Ureter (tissue), 1 donor: ENCODE measurements at places on chromosomes 12 and 14.

DNA sequence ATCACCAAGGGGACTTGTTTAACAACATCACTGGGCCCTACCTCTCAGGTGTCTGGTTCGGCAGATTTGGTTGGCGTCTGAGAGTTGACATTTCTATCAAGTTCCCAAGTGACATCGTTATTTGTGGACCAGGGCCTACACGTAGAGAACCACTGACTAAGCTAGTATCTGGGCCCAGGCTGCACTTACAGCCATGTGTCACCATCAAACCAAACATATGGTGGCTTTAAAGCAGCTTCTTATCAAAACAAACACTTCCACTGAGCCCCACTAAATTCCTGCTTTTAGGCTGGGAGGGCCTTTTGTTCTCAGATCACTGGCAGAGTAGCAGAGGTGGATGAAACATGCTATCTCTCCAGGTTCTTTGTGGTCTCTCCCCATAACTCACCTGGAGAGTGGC lies 220.5 kb downstream of the PELI2 start:
- no peak for DNase-seq

- DNase-seq, result no peak
Measured at GRCh38 chr12:131448254-131448795, 262.6 kb upstream of the SFSWAP start.

- no peak for DNase-seq
Measured at GRCh38 chr14:59267046-59267445, 78.6 kb downstream of the DAAM1 start.

DNA sequence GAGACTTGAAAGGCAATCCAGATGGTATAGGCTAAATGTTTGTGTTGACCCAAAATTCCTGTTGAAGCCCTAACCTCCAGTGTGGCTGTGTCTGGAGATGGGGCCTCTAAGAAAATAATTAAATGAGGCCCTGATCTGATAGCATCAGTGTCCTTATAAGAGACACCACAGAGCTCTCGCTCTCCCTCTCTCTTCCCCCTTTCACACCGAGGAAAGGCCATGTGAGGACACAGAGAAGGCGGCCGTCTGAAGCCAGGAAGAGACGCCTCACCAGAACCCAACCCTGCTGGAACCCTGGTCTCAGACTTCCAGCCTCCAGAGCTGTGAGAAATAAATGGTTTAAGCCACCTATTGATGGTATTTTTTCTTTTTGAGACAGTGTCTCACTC lies 87.5 kb downstream of the SCARB1 start:
- no peak for DNase-seq

- DNase-seq, result no peak
Measured at GRCh38 chr14:96095058-96095457, 55.9 kb downstream of the C14orf132 start.

DNA sequence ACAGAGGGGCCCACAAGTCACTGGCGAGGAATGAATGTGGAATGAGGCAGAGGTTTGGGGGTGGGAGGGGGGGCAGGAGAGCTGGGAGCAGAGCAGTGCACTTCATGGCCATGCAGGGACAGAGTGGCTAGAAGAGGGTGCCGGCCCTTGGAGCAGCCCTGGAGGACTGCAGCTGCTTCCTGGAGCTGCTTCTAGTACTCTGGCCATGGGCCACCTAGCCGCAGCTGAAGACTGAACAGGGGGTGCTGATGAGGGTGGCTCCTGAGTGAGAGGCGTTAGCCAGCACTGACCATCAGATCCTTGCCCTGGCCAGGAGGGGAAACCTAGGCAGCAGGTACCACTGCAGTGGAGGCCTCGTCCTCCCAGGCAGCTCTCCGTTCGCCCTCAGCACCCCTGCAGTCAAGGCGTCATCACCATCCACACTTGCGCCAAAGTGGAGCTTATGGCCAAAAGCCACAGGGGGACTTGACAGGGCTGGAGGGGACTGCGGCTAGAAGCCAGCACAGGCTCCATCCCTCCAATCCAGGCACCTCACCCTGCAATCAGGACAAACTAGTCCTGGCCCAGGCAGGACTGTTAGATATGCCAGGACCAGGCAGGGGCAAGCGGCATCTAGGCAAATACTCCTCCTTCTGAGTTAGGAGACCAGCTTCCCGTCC lies 16.4 kb downstream of the OTUB2 start:
- no peak for DNase-seq

DNA sequence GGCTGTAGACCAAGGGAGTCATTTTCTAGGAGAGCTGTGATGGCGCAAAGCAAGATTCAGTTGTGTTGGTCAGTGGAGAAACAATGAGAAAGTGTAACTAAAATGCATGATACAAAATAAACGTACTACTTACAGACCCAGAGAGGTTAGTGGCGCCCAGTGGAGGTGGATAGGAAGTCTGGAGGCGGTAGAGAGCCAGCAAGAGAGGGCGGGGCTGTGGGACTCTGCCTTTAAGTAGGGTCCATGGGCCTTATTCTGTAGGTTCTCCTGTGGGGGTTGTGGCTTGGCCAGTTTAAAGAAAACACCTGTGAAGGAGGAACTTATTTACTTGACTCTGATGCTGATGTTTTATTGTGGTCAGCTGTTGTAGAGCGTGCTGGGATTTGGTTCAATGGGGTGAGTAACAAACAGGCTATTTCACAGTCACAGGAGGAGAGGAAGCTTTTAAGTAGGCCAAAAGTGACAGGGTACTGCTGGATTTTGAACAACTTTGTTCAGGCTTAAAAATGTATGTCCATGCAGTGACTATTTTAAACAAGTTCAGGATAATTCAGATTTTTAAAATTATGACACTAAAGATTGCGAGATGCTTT lies 1097.7 kb downstream of the TMTC2 start:
- DNase-seq, result no peak

GRCh38 chr14:20048202-20048601 lies 11.6 kb upstream of the OR4L1 start:
- no peak for DNase-seq

- DNase-seq, result no peak
Measured at GRCh38 chr12:112574896-112575558, 156.3 kb downstream of the PTPN11 start.

DNA sequence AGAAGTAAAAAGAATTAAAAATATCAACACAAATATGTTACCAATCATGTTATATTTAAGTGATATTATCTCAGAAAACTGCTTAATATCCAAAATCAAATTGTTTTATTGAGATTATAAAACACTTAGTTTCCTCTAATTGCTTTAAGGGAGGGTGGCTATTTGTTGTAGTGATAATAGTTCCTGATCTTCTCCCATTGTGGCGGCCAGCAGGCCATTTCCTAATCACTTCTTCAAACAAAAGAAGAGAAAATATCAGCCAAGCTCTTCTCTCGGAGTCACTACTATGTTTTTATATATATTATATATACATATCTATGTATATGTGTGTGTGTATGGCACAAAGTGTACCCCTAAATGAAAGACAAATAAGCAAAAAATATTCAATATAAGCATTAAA lies 31.5 kb downstream of the ERO1A start:
- DNase-seq, result no peak

GRCh38 chr14:101796016-101796415 lies 34.5 kb downstream of the PPP2R5C start:
- no peak for DNase-seq

GRCh38 chr14:100173353-100173752 lies 13.9 kb upstream of the DEGS2 start:
- no peak for DNase-seq

DNA sequence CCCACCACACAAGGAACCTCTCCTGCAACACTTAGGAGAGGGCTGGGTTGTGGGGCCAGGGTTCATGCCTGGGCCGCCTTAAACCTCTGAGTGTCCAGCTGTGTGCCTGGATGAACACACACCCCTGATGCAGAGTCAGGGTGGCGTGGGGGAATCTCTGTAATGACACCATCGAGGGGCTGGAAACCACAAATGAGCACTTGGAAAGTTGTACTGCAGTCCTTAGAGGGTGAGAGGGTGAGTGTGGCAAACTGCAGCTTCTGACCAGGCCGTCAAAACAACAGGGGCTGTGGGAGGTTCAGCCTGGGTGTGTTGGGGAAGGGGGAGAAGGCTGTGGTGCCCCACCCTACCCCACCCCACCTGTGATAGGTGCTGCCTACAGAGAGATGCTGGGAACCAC lies 12.4 kb upstream of the KRT5 start:
- no peak for DNase-seq

- no peak for DNase-seq
Measured at GRCh38 chr14:26939755-26940154, 341.9 kb upstream of the NOVA1 start.

DNA sequence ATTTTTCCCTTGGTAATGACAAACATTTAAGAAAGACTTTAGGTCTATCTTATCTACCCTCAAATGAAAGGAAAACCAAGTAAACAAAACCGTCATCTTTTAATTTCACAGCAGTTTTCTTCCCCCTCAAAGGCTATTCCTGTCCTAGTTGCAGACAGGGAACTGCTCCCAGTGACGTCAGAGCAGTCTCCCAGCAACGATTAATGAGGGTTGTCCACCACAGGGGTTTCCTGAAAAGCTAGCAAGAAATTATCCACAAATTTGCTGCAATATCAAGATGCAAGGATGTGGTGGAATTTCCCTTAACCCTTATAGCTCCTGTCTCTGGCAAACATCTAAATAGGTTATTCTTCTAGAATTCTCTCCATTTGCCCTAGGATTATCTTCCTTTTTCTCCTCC lies 89.1 kb upstream of the STAC3 start:
- no peak for DNase-seq
